ENCODE measurements at places on chromosomes 6 and 20.
A peak's percentile ranks its signal among the peaks of the same experiment; 100 is the strongest.

- peaks cover 6% of the 10 kb centered on the region for H3K4me1 ChIP-seq
- H3K27me3 ChIP-seq, result no peaks in the 10 kb centered on the region
- H3K4me3 ChIP-seq, result no peak overlapping the region
- no peaks in the 10 kb centered on the region for H3K36me3 ChIP-seq
Measured at GRCh38 chr6:143575901-143576426, 64.4 kb upstream of the FUCA2 start.

DNA sequence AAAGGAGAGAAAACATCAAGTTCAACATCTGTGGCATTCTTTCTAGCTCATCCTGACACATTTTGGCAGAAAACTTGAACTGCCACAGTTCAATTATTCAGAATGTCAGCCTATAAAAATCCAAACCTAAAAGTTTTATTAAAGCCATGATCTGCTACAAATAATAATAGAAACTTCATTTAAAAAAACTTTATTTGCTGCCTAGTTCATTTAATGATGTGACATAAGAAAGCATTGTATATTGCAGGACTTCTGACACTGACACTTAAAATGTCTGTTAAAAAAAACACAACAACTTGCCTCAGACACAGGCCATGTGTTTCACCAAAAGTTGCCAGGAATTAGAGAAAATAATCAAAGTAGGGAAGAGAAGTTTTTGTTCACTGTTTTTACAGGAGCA is 88.3 kb upstream of the HTR1E start:
- no peaks in the 10 kb centered on the region for H3K4me1 ChIP-seq
- no peak for DNase-seq
- no peak overlapping the region for H3K4me3 ChIP-seq
- H3K27me3 ChIP-seq, result no peaks in the 10 kb centered on the region

DNA sequence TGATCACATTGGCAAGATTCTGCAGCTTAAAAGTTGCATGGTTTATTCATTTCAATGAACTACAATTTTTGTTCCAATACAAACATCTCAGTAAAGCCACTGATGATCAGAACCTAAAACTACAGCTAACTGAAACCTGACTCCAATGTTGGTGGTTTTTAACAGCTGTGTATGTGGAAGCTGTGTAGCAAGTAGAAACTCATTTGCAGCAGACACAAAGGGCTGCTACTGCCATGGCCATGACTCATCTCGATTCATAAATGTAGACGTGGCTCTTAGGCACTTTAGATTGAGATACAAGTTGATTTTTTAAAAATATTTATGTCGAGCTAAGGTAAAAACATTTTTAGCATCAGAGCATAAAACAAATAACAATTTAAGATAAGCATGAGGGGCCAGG is 19.5 kb upstream of the MAP3K4 start:
- H3K27ac ChIP-seq, result no peak overlapping the region
- H3K4me3 ChIP-seq, result no peak overlapping the region
- H3K27me3 ChIP-seq, result no peaks in the 10 kb centered on the region
- no peaks in the 10 kb centered on the region for H3K36me3 ChIP-seq

DNA sequence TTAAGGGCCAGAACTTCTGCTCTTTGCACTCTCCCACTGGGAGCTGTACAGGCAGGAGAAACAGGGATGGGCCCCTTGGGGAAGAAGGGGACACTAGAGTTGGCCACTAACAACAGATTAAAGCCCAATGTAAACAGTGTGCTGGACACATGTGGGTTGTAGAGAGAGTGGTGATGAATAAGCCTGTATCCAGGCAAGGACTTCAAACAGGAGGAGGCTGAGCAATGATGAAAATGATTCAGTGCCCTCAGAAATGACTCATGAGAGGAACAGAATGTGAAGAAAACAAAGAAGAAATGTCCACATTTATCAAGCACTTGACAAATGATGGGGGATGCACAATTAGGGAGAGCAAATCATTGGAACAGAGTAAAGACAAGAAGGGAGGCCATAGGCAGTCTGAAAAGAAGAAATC is 242.3 kb downstream of the TBX18 start:
- H3K4me1 ChIP-seq, result peaks cover 8% of the 10 kb centered on the region
- peaks cover 46% of the 10 kb centered on the region for H3K27me3 ChIP-seq
- H3K36me3 ChIP-seq, result no peaks in the 10 kb centered on the region
- H3K4me3 ChIP-seq, result no peak overlapping the region
- no peak for DNase-seq

DNA sequence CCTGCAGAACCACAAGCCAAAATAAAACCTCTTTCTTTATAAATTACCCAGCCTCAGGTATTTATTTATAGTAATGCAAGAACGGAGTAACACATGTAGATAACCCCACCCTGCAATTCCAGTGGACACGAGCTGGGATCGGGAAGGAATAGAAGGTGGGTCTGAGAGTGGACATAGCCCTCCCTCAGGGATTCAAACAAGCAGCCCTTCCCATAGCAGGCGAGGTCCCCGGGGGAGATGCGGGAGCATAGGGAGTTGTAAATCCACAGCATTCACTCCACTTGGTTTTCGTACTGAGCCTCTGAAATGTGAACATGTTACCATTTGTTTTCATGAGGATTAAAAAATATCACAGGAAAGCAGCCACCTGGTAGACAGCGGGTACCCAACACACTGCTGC is 312.6 kb downstream of the CDH4 start:
- H3K27me3 ChIP-seq, result peaks cover 18% of the 10 kb centered on the region
- no peaks in the 10 kb centered on the region for H3K36me3 ChIP-seq
- H3K27ac ChIP-seq, result no peak overlapping the region

DNA sequence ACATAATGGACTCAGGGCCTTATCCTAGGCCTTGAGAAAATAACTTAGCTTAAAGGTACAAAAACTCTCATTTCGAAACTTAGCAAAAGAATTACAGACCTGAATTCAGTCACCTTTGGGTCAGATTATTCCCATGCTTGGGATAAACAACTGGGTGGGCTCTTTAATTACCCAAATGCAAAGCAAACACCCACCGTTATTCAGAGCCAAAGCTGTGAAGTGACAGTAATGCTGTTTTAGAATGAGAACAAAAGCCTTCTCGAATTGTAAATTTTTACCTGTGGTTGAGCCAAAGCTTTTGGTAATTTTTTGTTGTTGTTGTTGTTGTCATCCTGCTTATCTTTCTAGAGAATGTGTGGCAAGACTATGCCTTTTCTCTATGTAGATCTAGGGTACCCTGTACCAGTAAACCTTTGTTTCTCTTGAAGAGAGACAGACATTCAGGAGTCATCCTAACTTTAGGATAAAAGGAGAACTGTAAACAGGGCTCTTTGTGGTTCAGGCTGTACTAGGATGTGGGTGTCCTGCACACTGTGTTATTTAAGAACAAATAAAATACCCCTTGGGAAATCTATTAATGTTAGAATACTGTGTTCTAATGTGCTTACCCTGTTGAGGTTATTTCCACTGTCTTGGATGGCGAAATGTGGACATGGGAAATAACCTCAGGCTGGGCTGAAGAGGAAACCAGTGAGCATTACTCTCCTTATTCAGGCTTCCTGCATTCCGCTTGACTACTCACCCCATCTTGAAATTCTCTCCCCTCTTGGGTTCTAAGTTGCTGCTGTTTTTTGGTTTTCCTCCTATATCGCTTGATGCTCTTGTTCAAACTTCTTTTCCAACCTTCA is 480.7 kb downstream of the CD83 start:
- H3K4me3 ChIP-seq, result no peak overlapping the region
- H3K27ac ChIP-seq, result no peak overlapping the region
- no peak for DNase-seq
- peaks cover 5% of the 10 kb centered on the region for H3K4me1 ChIP-seq
- peaks cover 10% of the 10 kb centered on the region for H3K27me3 ChIP-seq

DNA sequence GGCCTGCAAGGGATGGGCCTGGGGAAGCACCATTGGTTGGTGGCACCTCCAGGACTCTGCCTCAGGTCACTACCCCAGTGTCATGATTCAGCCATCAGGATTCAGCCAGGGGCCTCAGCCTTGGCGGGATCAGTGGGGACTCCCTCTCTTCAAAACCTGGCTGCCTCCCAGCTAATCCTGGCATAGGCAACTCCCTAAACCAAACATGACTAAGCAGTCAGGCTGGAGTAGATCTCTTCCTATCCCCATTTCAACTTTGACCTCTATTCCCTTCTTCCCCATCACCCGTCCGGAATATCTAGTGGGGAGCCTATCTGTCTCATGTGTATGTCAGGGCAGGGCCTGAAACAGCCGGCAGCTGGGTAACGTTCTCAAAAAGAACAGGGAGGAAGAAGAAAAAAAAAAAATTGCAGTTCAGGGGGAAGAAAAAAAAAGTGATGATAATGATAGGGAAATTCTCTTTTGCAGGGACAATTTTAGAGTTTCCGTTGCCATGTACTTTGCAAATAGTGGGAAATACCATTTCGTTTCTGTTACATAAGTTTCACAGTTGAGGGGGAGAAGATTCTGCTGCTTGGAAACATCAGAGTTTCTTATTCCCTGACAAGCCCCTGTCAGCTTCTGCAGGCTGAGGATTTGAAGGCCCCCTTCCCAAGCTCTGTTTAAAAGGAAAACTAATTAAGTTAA is 4.1 kb upstream of the PREX1 start:
- DNase-seq, result no peak
- H3K4me3 ChIP-seq, result no peak overlapping the region
- no peak overlapping the region for H3K27ac ChIP-seq
- peaks cover 52% of the 10 kb centered on the region for H3K27me3 ChIP-seq
- no peaks in the 10 kb centered on the region for H3K36me3 ChIP-seq

- no peaks in the 10 kb centered on the region for H3K27me3 ChIP-seq
- peaks cover 27% of the 10 kb centered on the region for H3K4me1 ChIP-seq
- no peak overlapping the region for H3K4me3 ChIP-seq
- no peaks in the 10 kb centered on the region for H3K36me3 ChIP-seq
- no peak for DNase-seq
Measured at GRCh38 chr6:36663504-36664446, 14.7 kb upstream of the CDKN1A start.

DNA sequence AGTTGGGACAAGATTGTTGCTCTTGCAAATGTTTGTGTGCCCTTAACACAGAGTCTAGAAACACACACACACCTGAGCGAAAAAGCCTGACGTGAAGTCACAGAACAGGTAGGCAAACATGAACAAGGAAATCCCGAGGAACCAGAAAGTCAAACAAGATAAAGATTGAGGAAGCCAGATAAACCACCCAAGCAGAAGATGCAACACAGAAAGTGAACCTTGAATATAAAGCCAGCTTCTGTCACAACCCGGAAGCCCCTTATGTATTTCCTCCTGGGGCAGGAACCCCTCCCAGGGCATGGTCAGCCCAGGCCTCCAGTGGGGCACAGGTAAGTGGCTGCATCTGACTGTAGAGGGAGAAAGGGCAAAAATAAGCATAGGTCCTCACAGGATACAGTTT is 158.2 kb upstream of the SUPT3H start:
- no peak for DNase-seq
- peak overlapping the region; percentile 68 for H3K27ac ChIP-seq
- peaks cover 10% of the 10 kb centered on the region for H3K27me3 ChIP-seq
